ENCODE measurements at places on chromosomes 2 and 18.

GRCh38 chr2:220279840-220280239, 652.4 kb downstream of the SLC4A3 start:
- DNase-seq: no peak

GRCh38 chr2:204948024-204948763, 402.9 kb downstream of the PARD3B start:
- DNase-seq: no peak

DNA sequence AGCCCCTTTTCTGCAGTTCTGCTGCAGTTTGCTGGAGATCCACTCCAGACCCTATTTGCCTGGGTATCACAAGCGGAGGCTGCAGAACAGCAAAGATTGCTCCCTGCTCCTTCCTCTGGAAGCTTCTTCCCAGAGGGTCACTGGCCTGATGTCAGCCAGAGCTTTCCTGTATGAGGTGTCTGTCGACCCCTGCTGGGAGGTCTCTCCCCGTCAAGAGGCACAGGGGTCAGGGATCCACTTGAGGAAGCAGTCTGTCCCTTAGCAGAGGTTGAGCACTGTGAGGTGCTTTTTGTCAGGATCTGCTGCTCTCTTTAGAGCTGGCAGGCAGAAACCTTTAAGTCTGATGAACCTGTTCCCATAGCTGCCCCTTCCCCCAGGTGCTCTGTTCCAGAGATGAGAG, 42.0 kb upstream of the MYL1 start:
- no peak for DNase-seq

- DNase-seq: peak; percentile 74
These were observed 4.9 kb downstream of the FEV start for GRCh38 chr2:218979846-218980734.

Data from CMK (cell line).